Kidney glomerular epithelial cell (primary cell): ENCODE measurements at places on chromosomes 11 and 22.

DNA sequence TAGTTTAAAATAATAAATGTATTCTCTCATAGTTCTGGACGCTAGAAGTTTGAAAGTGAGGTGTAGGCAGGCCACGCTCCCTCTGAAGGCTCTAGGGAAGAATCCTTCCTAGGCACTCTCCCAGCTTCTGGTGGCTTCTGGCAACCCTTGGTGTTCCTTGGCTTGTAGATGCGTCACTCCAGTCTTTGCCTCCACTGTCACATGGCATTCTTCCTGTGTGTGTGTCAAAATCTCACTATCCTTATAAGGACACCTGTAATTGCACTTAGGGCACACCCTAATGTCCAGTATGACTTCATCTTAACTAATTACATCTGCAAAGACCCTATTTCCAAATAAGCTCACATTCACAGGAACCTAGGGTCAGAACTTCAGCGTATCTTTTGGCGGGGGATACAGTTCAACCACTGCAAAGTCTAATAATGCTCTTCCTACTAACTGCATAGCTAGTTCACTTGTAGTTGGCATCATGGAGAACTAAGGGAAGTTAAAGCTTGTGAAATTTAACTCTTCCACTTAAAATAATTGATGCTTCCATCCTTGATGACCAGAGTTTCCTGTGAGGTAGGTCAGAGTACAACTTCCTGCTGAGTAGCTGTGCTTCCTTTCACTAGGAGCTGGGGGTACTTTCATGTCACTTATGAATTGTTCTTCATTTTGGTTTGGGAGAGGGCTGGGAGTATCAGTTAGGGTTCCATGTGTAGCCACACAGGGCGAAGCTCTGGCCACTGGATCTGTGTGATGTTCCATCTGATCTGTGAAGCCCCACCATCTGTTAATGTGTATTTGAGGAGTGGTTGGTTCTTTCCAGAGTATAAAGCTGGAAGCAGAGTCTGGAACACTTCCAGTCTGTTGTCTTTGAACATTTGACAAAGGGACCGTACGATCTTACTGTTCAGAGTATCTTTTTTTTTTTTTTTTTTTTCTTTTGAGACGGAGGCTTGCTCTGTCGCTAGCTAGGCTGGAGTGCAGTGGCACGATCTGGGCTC, 10.5 kb downstream of the YWHAH start:
- DNase-seq, result no peak

DNA sequence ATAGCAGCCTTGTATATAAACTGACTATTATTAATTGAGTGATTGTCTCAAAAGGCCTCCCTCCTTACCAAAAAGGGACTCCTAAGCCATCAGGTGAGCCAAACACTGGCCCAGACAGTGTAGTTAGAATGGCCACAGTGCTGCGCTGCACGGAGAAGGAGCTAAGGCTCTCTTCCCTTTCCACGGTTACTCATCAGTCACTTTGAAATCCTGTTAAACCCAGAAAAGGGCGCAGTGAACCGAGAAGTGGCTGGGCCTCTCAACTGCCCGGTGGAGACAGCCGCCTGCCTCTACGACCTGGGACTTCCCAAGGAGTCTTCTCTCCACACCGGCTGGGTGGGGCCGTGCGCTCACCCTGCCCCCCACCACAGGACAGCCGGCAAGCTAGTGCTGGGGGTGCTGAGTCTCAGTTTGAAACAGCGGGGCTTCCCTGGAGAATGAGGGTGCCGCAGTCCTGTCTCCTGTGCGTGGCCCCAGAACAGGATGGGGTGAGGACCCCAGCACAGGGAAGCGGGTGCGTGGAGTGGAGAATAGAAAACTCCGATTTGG, 1.3 kb downstream of the MYH9 start:
- DNase-seq, result peak; percentile 84

DNA sequence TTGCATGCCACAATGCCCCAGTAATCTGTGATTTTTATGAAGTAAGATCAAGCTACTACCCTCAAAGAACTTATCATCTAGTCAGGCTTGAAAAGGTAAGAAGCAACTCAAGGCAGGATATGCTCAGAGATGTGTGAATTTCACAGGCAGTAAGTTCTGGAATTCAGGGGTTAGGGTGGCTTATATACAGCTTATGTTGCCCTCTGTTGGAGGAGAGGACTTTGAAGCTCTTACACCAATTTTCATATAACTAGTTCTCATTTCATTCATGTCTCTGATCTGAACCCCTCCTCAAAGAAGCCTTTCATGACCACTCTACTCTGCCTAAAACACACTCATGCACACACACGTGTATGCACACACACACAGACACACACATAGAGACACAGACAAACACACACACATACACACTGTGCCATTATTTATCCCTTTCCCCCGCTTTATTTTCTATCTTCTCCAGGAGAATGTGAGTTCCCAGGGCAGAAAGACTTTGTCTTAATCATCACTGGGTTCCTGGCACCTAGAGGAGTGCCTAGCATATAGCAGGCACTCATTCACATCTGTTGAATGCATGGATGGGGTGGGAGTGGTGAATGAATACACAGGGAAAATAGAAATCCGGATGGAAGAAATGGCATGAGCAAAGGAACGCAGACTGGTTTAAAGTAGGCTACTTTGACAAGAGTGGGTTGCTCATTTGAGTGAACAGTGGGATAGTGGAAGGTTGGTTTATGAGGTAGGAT, 220.7 kb upstream of the ZBED5 start:
- no peak for DNase-seq

DNA sequence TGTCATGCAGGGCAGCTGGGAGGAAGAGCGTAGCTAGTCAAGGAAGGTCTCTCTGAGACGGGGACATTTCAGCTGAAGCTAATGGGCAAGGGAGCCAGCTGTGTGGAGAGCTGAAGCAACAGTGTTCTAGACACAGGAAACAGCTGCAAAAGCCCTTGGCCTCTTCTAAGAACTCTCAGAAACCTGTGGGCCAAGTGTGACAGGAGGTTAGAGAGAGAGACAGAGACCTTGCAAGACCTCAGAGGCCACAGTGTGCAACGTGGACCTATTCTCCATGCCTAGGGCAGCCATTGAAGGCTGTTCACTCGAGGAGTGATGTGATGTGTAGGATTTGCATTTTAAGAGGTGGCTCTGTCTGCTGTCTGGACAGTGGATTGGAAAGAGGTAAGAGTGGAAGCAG, 48.7 kb upstream of the TNRC6B start:
- DNase-seq, result no peak

DNA sequence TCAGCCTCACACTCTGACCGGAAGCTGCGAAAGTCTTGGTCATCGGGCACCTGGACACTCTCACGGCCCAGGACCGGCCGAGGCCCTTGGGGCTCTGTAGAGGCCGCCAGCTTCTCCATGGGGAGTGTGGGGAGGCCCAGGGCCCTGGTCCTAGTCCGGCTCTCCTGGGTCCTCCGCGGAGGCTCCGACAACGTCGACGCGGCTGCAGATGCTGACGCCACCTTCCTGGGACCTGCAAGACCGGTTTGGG, 12.9 kb downstream of the STARD10 start:
- no peak for DNase-seq

GRCh38 chr22:27676545-27677213, 124.9 kb downstream of the MN1 start:
- no peak for DNase-seq

DNA sequence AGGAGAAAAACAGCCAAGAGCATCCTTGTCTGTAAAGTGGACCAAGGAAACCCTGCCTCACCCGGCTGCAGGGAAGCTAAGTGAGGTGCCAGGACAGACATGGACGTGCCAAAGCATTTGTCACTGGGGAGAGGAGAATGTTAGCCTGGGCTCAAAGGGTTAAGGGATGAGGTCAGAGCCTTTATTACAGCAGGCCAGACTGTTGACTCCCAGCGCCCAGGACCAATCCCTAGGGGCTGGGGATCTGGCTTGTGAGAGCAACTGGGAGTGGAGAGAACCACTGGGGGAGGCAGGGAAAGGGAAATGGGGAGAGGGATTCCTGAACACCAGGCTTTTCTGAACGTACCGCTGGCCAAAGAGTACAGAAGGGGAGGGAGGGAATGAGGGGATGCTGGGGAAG, 2.6 kb downstream of the CHRM1 start:
- no peak for DNase-seq

- DNase-seq, result no peak
These were observed 25.4 kb downstream of the TENM4 start for GRCh38 chr11:79415411-79415810.

GRCh38 chr11:117220999-117221774, 10.7 kb downstream of the PCSK7 start:
- no peak for DNase-seq
